EL (cell line): ENCODE measurements at places on chromosomes 7 and 10.
A peak's percentile ranks its signal among the peaks of the same experiment; 100 is the strongest.

DNA sequence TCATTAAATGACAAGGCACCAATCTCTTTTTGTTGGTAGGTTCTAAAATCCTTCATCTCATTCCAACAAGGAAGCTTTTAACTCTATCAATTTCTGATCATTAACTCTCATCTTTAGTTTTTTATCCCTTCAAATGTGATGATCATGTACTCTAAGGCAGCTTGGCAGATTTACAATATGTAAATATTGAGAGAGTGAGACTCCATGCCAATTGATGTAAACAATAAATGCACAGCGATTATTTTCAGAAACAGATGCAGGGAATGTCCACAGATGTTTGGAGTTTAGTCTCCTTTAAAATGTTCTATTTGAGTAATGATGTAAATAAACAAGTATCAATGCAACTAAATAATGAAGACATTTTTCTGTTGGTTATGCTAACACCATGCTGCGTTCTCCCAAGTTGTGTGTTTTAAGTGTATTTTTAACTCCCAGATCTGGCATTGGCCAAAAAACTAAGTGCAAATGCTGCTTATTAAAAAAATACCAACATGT, 213.8 kb downstream of the AHR start:
- no peak for DNase-seq

GRCh38 chr7:125602441-125602840, 672.8 kb upstream of the POT1 start:
- DNase-seq = no peak

GRCh38 chr7:104982308-104983075, 31.5 kb upstream of the KMT2E start:
- DNase-seq = peak; percentile 62

- no peak for DNase-seq
Observed at GRCh38 chr7:17195576-17195975, 102.9 kb upstream of the AHR start.

DNA sequence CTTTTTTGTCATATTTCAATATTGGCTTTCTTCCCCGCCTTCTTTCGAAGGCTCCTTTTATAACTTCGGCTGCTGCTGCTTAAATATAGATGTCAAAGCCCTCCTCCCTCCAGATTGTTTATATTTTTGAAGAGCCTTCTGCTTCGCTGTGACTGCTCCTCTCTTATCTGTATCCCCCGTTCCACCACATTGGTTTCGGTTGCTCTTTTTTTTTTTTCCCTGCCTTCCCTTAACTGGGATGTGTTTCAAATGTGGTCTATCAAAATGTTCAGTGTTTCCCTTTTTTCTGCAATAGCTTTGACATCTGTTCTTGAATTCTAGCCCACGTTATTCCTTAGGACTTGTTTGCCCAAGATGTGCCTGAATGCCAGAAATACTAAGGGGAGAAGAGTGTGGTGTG, 96.4 kb downstream of the CUX1 start:
- no peak for DNase-seq
